Lung microvascular endothelial cell (primary cell): ENCODE measurements at places on chromosomes 1 and 21.

DNA sequence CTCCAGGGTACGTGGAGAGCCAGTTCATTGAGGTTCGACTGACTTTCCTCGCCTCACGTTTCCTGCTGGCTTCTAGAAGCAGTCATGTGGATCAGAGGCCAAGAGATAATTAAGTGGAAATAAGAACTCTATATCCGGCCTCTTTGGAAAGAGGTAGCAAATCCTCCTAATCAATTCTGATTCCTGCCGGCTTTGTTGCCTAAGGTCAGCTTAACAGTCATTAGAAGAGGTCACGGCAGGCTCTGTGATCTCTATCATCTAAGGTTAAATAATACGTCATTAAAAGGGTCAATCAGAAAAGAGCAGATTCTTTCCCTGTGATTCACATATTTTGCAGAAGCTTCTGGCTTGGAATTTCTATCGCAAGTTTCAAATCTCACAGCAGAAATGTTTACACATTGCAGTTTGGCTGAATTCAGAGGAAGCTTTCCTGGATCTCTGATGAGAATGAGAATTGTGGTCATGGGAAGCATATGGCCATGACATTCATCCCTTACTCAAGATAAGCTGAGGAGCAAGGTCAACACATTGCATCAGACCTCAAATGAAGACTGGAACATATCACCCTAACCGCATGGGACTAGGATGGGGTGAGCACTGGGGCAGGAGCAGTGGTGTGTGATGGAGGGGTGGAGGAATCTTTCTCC is 189.4 kb downstream of the PBX1 start:
- DNase-seq = peak; percentile 3

DNA sequence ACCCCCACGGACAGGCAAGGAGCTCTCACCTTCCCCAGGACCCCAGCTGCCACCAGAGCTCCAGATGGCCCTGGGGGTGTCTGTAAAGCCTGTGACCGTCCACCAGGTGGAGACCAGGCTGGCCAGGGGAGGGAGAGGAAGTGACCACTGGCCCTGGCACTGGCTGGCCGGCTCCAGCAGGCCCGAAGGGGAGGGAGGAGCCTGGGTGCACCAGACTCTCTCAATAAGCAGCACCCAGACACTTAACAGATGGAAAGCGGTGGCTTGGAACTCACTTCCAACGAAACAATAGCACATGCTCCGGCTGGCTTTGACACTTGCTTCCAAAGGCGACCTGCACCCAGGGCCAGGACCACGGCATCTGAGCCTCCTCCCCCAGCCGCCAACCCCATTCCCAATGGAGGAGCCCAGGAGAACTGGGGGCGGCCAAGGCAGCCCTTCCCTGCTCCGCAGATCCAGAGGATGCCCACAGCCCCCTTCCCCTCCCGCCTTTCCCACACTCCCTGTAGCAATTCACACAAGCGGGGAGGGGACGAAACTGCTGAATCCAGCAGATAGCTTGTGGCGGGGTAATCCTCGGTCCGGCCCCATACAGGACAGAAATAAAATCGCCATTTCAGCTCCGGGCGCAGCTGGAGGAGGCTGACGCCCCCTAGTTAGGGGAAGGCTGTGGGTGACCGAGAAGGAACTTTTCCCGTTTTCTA is 742 bp upstream of the PDE9A start:
- DNase-seq = peak; percentile 41

DNA sequence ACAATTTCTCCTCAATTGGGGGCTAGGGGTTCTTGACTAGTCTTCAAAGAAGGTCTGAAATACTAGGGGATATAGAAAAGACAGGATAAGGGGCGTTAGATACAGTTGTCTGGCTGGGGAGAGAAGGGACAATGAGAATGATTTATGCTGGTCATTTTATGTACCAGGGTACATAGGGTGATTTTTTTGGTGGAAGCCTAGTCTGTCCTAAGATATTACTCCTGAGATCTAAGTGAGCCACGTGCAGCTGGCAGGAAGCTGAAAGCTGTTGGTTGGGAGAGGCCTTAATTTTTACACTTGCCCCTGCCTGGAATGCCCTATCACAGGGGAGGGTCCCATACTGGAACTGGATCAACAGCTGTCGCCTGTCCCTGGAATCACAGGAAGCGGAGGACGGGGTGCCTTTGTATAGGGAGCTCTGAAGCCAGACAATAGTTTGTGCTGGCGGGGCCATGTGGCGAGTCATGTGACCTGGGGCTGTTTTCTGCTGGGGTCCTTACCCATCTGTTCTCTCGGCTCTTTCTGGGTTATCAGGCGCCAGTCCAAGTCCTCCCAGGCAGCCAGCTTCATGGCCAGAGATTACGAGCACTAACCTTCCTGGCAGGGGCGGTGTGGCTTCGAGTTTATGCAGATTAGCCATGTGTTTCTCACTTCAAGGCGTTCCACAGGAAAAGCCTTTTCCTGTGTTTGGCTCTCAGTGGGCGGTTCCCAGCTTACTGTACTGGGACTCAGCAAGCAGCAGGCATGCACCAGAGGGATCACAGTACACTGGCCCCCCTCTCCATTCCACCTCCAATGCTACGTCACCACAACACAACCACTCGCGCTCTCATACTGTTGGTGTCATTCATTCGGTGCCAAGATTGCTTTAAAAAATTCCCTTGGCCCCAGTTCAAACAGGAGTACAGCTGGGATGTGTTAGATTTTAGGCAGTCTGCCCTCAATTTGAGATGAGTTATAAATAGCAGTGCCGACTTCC is 27.5 kb downstream of the ARID1A start:
- peak; percentile 98 for DNase-seq

DNA sequence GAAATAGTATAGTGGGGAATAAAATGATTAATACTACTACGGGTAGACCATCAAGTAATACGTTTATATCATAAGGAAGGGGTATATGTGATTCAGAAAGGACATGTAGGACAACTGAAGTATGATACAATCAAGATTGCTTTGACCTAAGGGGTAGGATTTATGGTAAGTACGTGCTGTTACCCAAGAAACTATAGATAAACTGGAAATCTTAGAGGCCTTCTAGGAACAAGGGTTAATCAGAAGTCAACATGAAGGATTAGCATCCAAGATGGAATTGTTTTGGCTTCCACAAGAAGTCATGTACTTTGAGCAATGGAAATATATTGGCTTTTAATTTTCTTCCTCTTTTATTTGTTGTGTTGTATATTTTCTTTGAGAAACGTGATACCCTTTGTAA is 13.2 kb upstream of the ZMYM4 start:
- no peak for DNase-seq

DNA sequence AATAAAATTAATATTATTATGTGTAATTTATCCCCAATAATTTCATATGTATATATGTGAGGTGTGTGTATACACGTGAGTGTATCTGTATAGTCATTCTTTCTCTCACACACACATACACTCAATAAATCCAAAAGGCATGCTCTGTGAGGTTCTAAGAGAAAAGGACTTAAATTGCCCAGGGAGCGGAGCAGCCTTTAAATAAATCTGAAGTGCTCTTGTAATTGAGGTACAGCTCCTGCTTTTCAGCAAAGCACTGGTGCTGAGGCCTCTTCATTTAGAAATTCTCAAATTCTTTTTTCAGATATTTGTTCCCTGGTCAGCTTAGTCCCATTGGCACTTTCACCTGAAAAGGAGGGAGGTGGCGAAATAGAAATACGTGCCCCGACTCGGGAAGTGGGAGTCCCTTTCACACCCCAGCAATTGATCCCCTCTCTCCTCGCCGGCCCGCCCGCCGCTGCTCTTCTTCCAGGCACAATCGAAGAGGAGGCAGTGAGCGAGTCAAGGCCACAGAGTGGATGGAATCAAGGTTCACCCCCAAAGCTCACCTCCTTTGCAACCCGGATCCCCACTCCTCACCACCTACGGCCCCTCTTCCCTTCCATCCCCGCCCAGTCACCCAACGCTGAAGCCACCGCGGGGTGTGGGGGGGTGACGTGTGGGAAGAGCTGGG is 944 bp downstream of the PLPPR5 start:
- no peak for DNase-seq

GRCh38 chr1:235112297-235113182 is 16.1 kb downstream of the TOMM20 start:
- DNase-seq = no peak

GRCh38 chr1:116261227-116261626 is 111.8 kb upstream of the ATP1A1 start:
- DNase-seq = no peak

GRCh38 chr1:210677533-210677932 is 348.8 kb downstream of the HHAT start:
- DNase-seq = no peak

- DNase-seq = peak; percentile 82
Observed at GRCh38 chr1:116847688-116848531, 61.8 kb upstream of the PTGFRN start.

- no peak for DNase-seq
Observed at GRCh38 chr1:87588495-87588894, 259.8 kb downstream of the LMO4 start.

DNA sequence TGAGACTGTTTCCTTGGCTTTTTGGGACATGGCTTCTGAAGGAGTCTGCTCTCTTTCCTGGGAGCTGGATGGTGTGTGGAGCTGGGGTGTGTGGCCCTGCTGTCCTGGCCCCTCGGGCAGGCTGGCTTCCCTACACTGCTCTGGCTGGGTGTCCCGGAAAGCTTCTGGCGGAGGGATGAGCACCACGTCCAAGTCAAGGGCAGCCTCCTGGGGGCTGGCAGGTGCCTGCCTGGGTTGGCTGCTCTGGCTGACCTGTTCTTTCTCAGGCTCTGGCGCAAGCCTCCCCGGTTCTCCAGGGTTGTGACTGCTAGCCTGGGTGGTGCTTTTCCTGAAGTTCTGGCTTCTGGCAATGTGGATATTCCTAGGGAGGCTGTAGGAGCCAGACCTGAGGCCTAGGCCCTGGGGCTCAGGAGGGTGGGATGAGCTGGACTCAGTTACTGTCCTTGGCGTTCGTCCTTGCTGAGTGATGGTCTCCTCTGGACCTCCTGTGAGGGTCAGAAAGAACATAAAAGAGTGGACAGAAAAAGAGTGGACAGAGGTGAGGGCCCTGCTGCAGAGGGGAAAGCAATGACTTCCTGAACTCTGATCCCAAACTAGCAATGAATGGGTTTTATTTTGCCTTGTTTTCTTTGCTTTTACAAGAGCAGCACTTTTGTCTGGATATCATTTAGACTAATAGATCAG is 9.4 kb downstream of the C1orf116 start:
- DNase-seq = no peak

DNA sequence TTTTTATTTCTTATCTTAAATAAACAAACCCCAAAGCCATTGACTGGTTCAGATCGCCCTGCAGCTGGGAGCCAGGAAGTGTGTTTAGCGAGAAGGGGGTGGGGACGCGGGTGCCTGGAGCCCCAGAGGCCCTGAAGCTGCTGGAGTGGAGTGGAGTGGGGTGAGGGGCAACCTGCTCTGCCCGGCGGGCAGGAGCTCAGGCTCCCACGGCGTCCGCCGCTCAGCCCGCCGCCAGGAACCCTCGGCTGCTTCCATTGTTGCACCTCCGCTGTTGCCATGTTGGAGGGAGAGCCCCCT is 673 bp downstream of the PIK3C2B start:
- DNase-seq = peak; percentile 49

GRCh38 chr1:223651291-223651991 is 14.1 kb downstream of the CAPN8 start:
- DNase-seq = no peak

- no peak for DNase-seq
Observed at GRCh38 chr1:13948888-13949391, 249.0 kb downstream of the PRDM2 start.

- DNase-seq = no peak
Observed at GRCh38 chr1:61445269-61445825, 279.6 kb downstream of the TM2D1 start.

GRCh38 chr1:81517987-81518386 is 282.7 kb upstream of the ADGRL2 start:
- no peak for DNase-seq

- no peak for DNase-seq
Observed at GRCh38 chr1:7856345-7856744, 3.5 kb upstream of the UTS2 start.

DNA sequence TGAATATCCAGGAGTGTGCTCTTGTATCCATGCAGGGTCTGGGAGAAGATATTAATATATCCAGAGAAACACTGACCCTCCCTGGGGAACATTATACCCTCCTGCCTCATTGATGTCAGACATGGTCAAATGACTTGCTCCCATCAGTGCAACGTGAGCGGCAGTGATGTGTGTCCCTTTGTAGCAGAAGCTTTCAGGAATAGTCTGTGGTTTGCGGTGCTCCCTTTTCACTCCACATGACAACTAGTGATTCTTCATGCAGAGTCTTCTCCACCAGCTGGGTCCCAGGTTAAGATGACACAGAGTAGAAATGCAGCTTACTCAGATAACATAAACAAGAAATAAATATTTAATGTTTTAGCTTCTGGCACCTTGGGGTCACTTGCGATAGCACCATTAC is 31.9 kb upstream of the LYPD8 start:
- no peak for DNase-seq

- no peak for DNase-seq
Observed at GRCh38 chr1:27001570-27002360, 8.3 kb downstream of the TRNP1 start.
